ENCODE measurements at places on chromosomes 3 and 15.

- DNase-seq: no peak
Measured at GRCh38 chr3:37987315-37987697, 3.3 kb upstream of the VILL start.

DNA sequence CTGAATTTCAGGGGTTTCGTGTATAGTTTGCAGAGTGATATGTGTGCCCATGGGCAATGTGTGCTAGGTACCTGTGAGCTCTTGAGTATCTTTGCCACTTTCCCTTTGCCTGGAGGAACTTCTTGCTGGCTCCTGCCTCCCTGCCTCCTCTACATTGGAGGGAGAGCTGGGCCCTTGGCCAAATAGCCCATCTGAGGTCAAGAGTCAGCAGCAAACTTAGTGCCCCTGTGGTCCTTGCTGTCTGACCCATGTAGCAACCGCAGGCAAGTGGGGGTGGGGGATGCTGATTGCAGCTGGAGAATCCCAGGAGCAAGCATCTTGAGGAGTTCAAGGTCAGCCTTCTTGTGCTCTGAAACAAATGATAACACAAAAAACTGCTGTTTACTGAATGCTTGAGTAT is 5.4 kb upstream of the TBC1D21 start:
- DNase-seq: no peak

DNA sequence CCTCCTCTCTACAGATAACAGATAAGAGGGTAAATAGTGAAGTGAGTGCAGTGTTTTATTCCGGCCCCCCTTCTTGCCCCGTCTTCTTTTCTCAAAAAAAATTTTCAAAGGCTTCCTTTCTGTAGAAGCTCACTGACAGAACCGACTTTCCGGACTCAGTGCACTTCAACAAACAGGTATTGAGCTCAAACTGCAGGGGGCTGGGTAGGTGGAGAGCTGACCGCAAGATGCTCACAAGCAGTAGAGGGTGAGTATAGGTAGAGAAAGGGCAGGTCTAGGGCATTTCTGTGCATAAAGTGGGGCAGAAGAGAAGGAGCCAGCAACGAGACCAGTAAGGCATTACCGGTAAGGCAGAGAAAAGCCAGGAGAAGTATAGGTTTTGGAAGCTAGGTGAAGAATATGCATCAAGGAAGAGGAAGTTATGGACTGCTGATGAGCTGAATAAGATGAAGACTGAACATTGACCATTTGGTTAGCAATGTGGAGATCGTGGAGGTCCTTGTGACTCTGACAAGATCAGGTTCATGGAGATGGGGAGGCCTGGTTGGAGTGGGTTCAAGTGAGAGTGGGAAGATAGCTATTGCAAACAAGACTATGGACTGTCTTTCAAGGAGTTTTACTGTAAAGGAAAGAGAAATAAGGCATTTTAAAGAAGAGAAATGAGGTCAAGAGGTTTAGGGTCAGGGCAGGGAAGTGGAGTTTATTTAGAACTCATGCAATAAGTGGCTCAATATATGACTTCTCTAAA is 97.4 kb downstream of the ST6GAL1 start:
- no peak for DNase-seq

DNA sequence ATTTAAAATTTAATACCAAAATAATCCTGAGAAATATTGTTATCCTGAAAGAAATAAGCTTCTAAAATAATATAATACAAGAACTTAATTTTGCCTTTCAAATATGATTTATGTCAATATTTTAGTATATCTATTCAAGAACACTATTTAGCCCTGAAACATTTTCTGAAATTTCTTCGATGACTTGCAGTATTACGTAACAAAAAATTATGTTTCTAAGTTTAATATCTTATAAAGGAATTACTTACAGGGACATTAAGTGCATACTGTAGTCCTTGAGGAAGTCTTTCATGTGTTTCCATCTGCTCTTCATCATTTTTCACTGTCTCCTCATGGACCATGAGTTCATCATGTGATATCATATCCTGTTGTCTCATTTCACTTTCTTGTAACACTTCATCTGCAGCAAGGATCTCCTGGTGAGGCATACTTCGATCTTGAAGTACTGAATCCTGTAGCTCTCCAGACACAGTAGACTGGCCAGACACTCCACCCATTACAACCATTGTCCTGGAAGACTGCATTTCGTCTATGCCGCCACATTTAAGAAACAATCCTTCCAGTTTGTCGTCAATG is 62.0 kb downstream of the ZNF148 start:
- DNase-seq: no peak

DNA sequence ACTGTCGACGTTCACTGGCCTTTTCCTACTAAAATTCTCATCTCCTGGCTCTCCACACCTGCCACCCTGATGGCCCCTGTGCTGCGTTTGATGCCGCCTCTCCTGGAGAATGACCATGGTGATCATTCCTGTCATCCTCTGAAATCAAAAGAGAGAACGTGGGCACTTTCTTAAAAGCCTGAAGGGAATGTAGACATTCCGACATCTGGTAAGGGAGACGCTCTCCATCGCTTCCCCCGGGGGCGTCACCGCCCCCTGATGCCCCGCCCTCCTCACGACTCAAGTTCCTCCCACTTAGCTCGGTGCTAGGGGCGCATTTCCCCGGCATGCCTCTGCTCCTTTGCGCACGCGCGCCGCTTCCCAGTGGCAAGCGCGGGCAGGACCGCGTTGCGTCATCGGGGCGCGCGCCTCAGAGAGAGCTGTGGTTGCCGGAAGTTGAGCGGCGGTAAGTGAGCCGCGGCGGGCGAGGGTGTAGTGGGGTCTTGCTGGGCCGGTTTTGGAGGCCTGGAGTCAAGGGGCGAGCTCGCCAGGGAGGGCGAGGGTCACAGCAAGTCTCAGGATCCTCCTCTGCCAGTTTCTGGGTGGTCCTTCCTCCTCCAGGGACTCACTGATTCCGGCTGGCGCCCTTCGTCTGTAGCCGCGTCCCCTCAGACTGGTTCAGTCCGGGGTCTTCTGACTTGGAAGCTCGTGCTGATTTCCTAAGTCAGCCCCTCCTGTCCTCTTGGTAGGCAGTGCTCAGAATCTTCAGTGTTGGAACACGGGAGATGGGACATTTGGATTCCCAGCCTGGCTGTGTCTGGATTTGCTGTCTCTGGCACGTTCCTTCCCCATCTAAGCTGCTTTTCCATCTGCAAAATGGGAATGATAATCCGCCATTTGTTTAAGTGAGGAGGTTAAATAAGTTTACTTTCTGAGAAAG is at the start of gene ATG7:
ATG7 (plus strand) TSS at position 412 of the 919 bp plus-strand sequence. CDS start 26,299 bp downstream, outside the sequence.
- DNase-seq: peak; percentile 94

- no peak for DNase-seq
Measured at GRCh38 chr15:29962407-29962806, 120.3 kb upstream of the GOLGA8J start.

GRCh38 chr15:92392462-92392861 is 1.2 kb upstream of the ST8SIA2 start:
- DNase-seq: peak; percentile 21

DNA sequence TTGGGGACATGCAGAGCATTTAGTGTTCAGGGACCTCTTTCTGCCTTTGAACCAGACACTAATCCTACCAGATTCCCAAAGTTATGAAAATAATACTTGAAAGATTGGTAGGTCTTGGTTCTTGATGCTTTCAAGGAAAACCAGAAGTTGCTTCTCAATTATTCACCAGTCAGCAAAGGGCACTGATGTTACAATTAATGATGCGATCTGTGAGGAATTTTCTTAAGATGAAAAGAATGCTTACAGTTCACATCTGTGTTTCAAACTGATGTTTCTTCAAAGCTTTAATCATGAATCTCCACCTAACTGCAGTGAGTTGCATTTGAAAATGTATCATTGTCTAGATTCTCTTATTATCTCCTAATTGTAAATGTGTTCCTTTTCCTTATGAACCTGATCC is 161.0 kb downstream of the NAALADL2 start:
- no peak for DNase-seq

DNA sequence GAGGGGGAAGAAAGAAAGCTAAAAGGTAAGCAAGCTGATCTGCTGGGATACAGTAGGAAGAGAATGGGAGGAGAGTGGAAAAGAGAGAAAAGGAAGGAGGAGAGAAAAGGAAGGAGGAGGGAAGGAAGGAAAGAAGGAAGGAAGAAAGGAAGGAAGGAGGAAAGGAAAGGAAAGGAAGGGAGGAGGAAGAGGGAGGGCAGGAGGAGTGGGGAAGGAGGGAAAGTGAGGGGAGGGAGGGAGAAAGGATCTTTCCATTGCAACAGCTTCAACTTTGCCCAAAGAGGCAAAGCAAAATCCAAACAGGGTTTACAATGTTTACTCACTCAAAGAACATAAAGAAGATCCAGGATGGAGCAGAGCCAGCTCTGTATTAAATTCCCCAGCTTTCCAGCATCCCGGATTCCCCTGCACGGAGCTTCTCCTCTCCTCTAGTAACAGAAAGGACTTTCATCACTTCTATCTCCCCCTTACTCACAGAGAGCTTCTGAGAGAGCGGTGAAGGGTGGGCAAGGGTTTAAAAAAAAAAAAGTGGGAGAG is 494.2 kb upstream of the PROK2 start:
- no peak for DNase-seq

GRCh38 chr3:42692667-42693529 is 7.6 kb downstream of the KLHL40 start:
- no peak for DNase-seq

DNA sequence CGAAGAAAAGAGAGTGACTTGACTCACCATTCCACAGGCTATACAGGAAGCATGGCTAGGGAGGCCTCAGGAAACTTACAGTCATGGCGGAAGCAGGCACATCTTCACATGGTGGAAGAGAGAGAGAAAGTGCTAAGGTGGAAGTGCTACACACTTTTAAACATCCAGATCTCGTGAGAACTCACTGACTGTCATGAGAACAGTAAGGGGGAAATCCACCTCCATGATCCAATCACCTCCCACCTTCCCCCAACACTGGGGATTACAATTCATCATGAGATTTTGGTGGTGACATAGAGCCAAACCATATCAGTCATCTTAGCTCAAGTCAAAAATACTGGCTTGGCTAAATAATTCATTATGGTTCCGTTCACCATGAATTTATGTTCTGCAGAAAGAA is 45.3 kb upstream of the NEDD4 start:
- no peak for DNase-seq

DNA sequence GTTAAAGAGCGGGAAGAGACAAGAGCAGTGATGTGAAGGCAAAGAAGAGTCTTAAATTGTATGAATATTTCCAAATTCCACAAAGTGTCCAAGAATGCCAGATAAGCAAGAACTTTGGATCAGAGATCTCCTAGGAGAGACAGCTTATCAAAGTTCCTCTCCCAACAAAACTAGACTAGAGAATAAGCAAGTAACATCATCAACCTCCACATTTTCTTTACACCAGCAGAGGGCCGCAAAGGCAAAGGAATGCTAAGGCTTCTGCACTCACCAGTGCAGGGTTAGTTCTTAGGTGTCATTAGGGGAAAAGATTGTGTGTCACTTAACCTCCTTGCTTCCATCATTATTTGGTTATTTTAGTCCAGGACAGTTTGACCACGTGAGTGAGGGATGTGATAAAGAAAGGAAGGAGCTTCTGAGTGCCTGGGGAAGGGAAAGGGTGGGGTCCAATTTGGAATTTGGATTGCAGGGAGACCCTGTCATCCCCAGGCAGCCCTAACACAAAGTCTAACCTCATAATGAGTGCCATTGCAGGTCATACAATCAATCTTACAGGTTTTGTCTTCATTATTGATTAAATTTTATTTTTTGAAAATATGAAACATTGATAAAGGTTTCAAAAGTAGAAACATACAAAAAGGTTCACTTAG is 7.5 kb upstream of the CMTM6 start:
- DNase-seq: peak; percentile 51

GRCh38 chr3:180548050-180548449 is 53.9 kb upstream of the TTC14 start:
- DNase-seq: no peak

All from right kidney (tissue), 9 donors.